ENCODE measurements at places on chromosomes 4 and X.

GRCh38 chr4:127182687-127183086, 450.1 kb upstream of the INTU start:
- DNase-seq = no peak

GRCh38 chr4:84263415-84263814, 235.7 kb downstream of the NKX6-1 start:
- DNase-seq = no peak

DNA sequence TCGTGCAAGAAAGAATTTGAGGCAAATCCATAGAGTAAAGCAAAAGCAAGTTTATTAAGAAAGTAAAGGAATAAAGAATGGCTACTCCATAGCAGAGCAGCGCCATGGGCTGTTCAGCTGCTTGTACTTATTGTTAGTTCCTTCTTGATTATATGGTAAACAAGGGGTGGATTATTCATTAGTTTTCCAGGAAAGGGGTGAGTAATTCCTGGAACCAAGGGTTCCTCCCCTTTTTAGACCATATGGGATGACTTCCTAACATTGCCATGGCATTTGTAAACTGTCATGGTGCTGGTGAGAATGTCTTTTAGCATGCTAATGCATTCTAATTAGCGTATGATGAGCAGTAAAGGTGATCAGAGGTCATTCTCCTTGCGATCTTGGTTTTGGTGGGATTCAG, 23.5 kb upstream of the CEP135 start:
- no peak for DNase-seq

GRCh38 chrX:46400530-46401443, 144.4 kb downstream of the ZNF674 start:
- no peak for DNase-seq

- no peak for DNase-seq
Observed at GRCh38 chrX:109537324-109537665, 651 bp downstream of the NXT2 start.

DNA sequence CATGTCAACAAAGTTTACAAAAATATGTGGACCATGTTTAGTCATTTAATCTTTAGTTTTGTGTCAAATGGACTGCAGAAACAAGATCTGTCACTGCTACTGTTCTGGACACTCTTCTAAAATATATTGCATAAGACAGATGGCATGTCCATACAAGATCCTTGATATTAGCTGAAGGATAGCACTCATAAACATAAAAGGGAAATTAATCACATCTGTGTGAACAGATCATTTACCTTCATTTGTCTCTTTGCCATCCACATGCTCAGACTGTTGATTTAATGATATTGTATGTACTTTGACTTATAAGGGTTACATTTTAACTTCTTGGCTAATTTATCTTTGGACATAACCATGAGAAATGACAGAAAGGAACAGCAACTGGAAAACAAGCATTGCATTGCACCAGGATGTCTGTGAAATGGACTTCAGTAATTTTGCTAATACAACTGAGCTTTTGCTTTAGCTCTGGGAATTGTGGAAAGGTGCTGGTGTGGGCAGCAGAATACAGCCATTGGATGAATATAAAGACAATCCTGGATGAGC, at the start of gene UGT2B7:
Gene UGT2B7 (plus strand): TSS at position 364 of the 546 bp plus-strand sequence. CDS start 47 bp downstream, at position 411.
- DNase-seq = no peak

DNA sequence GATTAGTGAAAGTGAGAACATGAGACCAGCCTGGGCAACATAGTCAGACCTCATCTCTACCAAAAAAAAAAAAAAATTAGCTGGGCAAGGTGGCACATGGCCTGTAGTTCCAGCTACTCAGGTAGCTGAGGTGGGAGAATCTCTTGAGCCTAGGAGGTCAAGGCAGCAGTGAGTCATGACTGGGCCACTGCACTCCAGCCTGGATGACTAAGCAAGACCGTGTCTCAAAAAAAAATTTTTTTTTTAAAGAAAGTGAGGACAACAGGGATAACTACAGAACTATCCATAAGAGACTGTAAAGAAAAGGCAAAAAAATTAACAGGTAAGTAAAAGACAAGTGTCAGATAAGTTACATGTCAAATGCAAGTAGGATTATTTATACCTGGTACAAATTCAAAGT, 13.5 kb upstream of the SPP1 start:
- no peak for DNase-seq
